ENCODE measurements at places on chromosomes 5 and 9.

DNA sequence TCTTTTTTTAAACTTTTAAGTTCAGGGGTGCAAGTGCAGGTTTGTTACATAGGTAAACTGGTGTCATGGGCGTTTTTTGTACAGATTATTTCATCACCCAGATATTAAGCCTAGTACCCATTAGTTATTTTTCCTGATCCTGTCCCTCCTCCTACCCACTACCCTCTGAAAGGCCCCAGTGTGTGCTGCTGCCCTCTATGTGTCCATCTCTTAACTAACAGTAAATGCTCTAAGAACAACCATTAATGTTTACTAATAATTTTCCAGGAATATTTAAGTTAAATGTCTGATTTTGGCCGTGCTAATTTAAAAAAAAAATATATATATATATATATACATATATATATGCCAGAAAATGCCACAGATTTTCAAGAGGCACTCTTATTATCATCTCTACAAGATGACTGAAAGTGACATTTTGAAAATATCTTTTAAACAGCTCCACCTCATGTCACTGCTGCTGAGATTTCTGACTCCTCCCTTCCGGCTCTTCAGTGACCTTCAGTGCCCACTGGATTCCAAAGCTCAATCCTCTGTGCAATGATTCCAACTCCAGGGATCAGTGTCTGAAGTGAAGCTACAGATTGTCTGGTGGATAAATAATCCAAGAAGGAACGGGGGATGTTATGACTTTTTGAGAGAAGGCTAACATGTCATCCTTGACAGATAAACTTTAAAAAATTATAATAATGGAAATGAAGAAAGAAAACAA is 46.7 kb upstream of the HNRNPA0 start:
- DNase-seq = no peak

DNA sequence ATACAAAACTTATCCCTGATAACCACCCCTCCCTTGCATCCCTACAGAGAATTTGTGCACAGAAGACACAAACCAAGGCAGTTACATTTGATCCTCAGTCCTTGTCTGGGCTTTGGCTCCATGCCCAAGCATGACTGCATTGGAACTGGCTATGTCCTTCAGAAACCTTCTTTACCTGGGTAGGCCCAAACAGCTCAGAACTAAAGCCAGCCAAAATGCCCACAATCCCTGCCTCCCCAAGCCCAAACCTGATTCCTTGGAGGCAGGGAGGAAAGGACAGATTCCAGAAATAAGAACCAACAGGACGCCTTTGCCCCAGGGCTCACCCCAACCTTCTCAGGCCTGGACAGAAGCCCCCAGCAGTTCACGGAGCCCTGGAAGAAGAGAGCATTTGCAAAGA is 8.2 kb downstream of the IL17B start:
- DNase-seq = no peak

- DNase-seq = no peak
Observed at GRCh38 chr9:94081435-94081834, 2.8 kb upstream of the PTPDC1 start.

DNA sequence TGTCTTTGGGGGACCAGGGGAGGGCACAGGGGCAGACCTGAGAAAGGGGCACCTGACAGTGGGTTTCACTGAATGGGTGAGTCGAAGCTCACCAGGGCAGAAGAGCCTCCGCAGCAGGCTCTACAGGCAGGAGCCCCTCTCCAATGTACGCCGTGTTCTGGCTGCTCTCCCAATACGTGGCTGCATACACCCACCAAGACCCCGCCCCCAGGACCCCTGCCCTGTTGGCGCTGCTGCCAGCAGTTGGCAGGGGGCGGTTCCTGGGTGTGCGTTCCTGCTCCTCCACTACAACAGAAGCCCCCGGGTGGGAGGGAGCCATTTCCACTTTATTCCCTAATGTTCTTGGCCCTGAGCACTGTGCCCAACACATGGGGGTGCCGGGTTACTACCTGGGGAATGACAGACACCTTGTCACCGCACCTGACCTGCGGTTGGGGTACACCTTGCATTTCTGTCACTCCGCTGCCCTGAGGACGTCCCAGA is 30.3 kb downstream of the SARDH start:
- DNase-seq = no peak
